ENCODE measurements at places on chromosomes 2 and 18.

- DNase-seq = no peak
Measured at GRCh38 chr2:105631922-105632321, 112.8 kb upstream of the NCK2 start.

DNA sequence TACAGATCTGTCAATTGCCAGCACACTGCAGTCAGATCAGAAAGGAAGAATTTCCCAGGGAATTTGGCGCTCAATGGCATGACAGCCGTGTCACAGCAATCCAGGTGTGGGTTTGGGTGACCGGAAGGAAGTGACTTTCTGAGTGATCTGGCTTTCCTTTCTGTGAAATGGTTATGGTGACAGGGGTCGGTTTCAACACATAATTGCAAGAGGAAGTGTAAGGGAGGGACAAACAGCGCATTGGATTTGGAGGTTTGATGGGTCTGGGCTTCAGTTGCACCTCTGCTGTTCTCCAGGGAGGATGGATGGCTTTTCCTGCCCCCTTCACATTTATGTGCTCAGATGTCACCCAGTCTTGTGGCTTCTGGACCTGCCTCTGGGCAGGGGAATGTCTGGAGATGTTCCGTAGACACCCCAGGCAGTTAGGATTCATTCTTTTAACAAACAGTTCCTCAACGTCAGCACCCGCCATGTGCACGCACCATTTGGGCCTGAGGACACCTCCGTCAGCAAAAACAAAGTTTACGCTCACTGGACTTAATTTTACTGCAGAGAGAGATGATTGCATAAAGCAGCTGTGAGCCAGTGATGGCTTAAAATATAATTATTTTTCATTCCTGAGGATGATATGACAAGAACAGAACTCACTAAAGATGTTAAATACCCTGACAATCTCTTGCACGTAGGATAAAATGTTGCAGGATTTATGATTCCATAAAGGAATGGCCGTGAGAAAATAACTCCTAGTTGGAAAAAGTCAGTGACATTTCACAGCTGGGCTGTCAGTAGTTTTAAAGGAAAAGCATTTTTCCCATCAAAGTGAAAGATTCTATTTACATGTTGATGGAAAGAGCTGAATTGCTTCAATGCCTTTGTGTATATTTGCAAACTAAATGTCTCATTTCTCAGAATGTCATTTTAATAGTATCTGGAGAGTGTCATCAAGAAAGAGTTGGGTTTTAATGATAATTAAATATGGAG is 36.9 kb downstream of the MBP start:
- no peak for DNase-seq

GRCh38 chr2:1658394-1659151 is 85.7 kb downstream of the PXDN start:
- DNase-seq = no peak

- no peak for DNase-seq
Measured at GRCh38 chr2:163123526-163123925, 285.0 kb upstream of the KCNH7 start.

DNA sequence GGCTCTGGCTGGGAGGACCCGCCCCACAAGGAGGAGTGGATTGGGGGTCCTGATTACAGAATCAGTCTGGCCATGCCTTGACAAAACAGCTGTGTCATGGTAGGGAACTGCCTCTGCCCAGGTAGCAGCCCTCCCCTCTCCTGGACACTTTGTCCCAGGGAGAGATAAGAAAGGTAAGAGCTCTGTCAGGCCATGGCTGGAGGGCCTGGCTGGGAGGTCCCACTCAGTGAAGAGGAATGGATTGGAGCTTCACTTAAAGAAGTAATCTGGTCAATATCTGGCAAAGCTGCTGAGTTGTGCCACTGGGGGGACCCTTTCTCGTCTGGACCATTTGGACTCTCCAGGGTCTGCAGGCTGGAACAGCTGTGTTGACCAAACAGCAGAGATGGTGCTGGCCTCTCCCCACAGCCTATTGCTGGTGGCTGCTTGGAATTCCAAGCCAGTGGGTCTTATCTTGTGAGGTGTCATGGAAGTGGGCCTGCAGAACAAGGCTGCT is 75.4 kb downstream of the EPC2 start:
- no peak for DNase-seq

- no peak for DNase-seq
Measured at GRCh38 chr18:69128566-69128965, 272.1 kb upstream of the DOK6 start.

DNA sequence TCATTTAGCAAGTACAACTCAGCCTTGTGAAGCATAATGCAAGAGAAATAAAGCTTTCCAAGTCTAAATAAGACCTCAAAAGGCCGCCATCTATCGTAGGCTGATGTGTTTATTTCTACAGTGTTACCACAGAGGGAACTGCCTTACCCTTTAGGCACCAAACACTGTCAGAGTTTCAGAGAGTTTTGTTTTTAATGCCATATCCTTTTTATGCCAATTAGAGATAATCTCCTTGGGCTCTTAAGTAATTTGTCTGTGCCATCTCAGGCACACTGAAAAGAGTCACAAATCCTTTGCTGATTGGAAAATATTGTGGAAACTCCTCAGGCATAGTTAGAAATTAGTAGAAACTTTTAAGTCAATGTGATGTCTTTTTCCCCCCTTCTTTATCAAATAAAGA is 797.1 kb downstream of the SLC4A3 start:
- no peak for DNase-seq

DNA sequence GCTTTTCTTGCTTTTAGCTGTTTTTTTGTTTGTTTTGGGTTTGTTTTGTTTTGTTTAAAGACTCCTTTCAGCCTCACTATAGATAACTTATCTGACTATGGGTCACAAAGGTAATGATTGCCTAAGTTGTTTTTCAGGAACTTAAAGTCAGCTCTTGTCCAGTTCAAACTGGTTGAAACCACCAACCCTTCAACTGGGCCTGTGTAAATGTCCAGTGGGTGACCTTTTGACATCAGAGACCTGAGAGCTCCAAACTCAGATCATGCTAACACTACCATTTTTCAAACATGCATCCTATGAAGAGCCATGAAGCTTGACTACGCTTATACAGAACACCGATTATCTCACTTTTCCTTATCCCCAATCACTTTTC is 144.6 kb upstream of the RMP24 start:
- DNase-seq = no peak

GRCh38 chr2:138329591-138329990 is 172.0 kb upstream of the SPOPL start:
- no peak for DNase-seq

- no peak for DNase-seq
Measured at GRCh38 chr18:75205514-75206132, 3.3 kb downstream of the PTGR3 start.

DNA sequence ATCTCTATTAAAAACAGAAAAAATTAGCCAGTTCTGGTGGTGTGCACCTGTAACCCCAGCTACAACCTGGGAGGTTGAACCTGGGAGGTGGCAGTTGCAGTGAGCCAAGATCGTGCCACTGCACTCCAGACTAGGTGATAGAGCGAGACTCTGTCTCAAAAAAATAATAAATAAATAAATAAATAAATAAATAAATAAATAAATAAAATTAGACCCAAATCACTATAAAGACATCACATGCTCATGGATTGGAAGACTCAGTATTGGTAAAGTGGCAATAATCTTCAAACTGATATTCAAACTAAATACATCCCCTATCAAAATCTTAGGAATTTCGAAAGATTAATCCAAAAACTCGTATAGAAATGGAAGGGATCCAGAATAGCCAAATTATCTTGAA is 15.5 kb upstream of the GALNT1 start:
- no peak for DNase-seq

DNA sequence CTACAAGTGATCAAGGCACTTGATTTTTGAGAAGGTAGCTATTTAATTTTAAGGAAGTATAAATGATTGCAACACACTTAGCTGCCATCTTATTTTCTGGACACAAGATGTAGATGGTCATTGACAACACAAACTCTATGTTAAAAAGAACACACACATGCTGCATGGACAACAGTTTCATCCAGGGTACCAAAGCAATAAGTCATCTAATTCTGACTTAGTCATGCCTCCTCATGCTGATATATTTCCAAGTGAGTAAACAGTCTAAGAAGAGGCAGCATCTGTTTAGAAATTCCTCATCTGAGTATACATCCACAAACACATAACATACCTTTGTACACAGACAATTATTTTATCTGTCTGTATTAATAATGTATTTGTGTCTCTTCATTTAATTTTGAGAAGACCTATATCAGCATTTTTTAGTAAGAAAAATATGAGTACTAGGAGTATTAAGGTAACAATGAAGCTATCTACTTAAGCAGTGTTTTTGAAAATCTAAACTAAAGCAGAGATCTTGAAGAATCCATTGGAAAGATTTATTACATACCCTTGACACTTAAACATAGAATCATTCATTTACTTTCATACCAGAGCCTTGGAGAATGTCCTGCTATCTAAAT is 84.9 kb downstream of the SCN1A start:
- no peak for DNase-seq

DNA sequence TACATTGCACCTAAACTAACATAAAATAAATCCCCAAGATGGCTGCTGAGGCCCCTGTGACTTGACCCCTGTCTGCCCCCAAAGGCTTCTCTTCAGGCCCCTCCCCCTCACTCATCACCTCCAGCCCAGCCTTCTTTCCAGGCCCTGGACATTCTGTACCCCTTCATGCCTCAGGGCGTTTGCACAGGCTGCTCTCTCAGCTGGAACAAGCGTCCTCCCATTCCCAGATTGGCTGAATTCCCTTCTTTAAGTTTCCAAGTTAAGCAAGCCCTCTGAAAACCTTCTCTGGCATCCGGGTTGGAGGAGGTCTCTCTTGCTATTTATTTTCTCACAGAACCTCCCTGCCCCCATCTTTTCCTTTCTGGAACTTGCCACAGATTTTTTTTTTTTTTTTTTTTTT is 165.2 kb upstream of the BCL2L11 start:
- DNase-seq = no peak

DNA sequence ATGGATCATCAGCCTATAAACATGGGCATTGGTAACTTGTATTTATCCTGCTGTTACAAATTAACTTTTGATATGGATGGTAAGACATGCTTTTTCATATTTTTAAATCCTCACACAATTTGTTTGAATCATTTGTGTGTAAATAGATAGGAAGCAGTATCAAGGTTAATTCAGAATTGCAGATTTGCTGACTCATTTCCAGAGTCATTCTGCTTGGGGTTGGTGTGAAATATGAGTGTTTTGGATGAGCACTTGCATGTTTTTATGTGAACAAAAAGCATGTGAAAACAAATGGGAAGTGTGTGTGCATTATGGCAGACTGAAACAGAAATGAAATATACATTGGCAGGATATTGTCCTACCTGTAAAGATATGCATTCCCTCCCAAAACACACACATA is 11.8 kb downstream of the CCDC85A start:
- no peak for DNase-seq

DNA sequence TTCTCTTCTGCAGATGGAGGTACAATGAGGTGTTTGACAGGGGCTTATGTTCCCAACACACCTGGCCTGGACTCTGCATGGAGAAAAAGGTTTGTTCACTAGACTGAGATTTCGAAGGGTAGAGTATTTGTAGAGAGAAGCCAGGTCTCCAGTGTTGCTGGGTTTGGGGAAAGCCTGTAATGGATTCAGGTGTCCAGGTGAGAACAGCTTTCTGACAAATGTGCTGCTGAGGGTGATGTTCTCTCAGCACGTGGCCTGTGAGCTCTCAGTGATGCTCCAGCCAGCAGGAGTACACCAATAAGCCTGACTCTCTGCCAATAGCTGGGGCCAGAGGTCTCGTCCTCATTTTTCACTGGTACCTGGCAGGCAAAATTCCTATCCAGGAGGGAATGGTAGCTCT is 43.8 kb upstream of the ARHGAP25 start:
- no peak for DNase-seq

- DNase-seq = no peak
Measured at GRCh38 chr2:229578052-229578846, 136.1 kb downstream of the DNER start.
